ENCODE measurements at places on chromosomes 6 and 20. TPM values are rescaled to one million over a fixed set of nuclear protein-coding genes. Genes with fewer than 3 reads are reported as not detected.
A peak's percentile ranks its signal among the peaks of the same experiment; 100 is the strongest.

The OLIG3 gene
- not detected for total RNA-seq

The RGS19 gene
- total RNA-seq, result 10.7 TPM

The RFX6 gene
- not detected for total RNA-seq

GRCh38 chr6:45431317-45432065 lies 53.8 kb upstream of the SUPT3H start:
- DNase-seq, result no peak

The ZC3H12D gene
- total RNA-seq, result 0.05 TPM

DNA sequence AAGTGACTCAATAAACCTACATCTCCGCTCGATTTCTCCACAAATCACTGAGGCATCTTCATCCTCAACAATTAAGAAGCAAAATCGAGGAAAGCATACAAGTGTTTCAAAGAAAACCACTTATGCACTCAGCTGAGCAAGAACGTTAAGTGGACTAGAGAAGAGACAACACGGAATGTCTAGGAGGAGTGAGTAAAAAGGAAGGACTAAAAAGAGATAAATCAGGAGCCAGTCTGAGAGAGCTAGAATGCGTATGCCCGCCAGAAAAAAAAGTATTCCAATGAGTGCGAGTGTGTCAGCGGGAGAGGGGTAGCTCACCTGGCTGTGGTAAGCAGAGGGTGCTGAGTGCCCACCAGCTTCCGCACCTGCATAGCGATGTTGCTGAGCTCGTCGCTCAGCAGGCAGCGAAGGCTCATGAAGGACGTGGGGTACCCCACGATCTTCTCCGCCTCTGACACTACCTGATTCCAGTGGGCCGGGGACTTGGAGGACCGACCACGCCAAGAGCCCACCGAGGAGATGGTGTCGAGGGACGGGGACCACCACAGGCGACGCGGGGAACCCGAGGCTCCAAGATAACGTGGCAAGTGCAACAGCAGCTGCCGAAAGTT lies 587 bp downstream of the PDSS2 start:
- DNase-seq, result peak; percentile 16

The SALL4 gene
- not detected for total RNA-seq

The B4GALT5 gene
- total RNA-seq, result 35.8 TPM

The ZBTB9 gene
- 5.2 TPM for total RNA-seq

DNA sequence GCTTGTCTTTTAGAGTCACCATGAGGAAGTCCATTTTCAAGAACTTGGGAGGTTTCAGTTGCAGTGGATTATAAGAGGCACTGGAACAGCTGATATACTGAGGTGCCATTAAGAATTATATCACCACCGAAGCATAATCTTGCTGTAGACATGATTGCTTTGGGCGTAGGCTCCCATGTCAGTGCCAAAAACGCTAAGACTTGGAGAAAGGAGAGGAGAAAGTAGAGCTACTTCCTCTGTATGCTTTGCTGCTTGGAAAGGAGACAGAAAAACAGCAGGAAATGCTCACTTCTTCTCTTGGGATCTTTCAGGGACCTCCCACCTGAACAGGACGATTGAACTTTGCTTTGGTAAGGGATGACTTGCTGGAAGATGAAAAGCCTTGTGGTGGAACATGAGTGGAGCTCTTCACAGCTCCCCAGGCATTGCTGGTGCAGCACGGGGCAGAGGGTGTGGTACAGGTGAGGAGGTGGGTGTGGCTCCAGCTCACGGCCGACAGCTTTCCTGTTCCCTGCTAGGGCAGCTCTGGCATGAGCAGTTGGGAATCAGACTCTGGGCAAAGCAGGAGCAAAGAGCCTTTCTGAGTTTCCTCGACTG lies 190.4 kb upstream of the JAG1 start:
- no peak for DNase-seq

- peak; percentile 83 for DNase-seq
Observed at GRCh38 chr6:159700970-159701369, 7.9 kb upstream of the SOD2 start.

GRCh38 chr20:45917790-45918141 lies 5.8 kb upstream of the PLTP start:
- DNase-seq, result peak; percentile 62

The GABRR2 gene
- total RNA-seq, result 0.21 TPM

- DNase-seq, result no peak
Observed at GRCh38 chr20:57281900-57282299, 15.5 kb upstream of the BMP7 start.

DNA sequence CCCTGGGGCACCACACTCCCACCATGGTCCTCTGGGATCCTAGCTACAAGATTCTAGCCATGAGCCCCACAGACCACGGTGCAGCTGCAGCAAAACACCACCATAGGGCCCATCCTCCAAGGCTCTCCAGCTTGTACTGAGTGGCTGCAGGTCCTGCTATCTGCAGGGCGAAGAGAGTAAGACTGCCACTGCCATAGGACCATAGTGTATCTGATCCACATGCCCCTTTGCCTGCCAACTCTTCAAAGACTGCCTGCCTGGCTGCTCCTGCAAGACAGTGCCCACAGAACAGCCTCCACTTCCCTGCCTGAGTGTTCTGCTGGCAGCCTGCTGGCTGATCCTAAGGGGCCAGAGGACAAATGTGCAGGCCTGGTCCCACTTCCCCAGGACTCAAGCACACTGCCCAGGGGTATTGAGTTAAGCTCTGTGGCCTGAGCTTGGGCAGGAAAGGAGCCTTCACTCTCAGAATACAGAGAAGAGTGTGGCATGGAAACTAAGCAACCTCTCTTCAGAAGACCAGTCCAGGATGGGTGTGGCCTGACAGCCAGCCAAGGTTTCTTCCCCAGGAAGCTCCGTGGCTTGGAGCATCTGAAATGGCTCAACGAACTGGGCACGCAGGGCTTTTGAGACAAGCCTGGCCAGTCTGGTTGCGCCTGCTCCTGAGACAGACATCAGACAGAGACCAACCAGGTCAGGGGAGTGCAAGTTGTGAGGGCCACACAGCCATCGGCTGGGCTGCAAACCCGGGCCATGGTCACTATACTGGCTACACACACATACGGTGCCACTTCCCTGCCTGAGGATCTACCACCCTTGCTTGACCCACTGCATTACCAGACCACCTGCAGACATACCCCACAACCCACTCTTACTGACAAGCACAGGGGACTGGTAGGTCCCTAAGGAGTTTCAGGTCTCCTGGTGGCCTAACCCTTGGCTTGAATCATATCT lies 54.5 kb downstream of the RNGTT start:
- DNase-seq, result no peak

The KCNQ2 gene
- total RNA-seq, result not detected

- DNase-seq, result no peak
Observed at GRCh38 chr6:34226731-34227586, 9.7 kb upstream of the HMGA1 start.

The RALGAPB gene
- 24.3 TPM for total RNA-seq

The RHAG gene
- not detected for total RNA-seq

GRCh38 chr6:25560865-25561264 lies 91.2 kb upstream of the SCGN start:
- DNase-seq, result no peak

GRCh38 chr20:59671661-59672471 lies 67.5 kb downstream of the PHACTR3 start:
- no peak for DNase-seq

- no peak for DNase-seq
Observed at GRCh38 chr6:39130691-39131090, 15.7 kb upstream of the SAYSD1 start.

DNA sequence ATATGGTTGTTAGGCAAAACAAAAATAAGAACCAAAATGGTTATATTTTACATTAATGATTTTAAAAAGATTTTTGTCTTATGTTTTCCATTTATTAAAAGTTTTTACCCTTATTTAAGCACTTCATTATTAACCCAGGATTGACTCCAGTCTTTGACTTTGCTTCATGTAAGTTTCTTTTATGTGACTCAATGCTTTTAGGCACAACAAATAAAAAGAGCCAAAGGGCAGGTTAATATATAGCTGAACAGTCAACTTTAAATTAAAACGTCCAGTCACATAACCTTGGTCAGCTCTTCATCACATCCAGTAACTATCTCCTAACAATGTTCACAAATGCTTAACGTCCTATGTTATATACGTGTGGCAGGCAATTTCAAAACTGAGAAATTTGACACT lies 32.7 kb downstream of the COL21A1 start:
- DNase-seq, result no peak

The CD93 gene
- total RNA-seq, result not detected

DNA sequence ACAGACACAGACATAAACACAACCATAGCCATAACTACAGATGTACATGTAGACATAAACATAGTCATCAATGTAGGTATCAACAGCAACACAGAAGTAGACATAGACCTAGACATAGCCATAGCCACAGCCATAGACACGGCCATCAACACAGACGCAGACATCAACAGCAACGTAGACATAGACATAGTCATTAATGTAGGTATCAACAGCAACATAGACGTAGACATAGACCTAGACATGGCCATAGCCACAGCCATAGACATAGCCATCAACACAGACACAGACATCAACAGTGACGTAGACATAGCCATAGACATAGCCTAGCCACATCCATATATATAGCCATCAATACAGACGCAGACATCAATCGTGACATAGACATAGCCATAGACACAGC lies 258.3 kb upstream of the FOXQ1 start:
- no peak for DNase-seq

DNA sequence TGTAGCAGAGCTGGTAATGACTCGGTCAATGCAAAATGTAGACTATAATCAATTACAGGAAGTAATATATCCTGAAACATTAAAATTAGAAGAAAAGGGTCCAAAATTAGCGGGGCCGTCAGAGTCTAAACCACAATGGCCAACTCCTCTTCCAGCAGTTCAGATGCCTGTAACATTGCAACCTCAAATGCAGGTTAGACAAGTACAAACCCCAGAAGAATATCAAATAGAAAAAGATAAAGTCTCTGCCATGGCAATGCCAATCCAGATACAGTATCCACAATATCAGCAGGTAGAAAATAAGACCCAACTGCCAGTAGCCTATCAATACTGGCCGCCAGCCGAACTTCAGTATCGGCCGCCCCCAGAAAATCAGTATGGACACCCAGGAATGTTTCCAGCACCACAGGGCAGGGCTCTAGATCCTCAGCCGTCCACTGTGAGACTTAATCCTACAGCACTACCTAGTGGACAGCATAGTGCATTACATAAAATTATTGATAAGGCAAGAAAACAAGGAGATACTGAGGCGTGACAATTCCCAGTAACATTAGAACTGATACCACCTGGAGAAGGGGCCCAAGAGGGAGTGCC lies 158.4 kb downstream of the GPX5 start:
- peak; percentile 51 for DNase-seq

The DSP gene
- 7.8 TPM for total RNA-seq

GRCh38 chr6:144063246-144063743 lies 32.1 kb downstream of the SF3B5 start:
- DNase-seq, result no peak

- no peak for DNase-seq
Observed at GRCh38 chr6:324729-325125, 32.4 kb downstream of the DUSP22 start.

The FAM83C gene
- not detected for total RNA-seq

- no peak for DNase-seq
Observed at GRCh38 chr20:1941226-1941625, 46.0 kb downstream of the SIRPA start.

The MED20 gene
- 27.3 TPM for total RNA-seq

The MUCL3 gene
- not detected for total RNA-seq

The PPP1R3G gene
- 1.0 TPM for total RNA-seq

- no peak for DNase-seq
Observed at GRCh38 chr6:108432792-108433191, 127.9 kb upstream of the FOXO3 start.

The SMLR1 gene
- total RNA-seq, result not detected

DNA sequence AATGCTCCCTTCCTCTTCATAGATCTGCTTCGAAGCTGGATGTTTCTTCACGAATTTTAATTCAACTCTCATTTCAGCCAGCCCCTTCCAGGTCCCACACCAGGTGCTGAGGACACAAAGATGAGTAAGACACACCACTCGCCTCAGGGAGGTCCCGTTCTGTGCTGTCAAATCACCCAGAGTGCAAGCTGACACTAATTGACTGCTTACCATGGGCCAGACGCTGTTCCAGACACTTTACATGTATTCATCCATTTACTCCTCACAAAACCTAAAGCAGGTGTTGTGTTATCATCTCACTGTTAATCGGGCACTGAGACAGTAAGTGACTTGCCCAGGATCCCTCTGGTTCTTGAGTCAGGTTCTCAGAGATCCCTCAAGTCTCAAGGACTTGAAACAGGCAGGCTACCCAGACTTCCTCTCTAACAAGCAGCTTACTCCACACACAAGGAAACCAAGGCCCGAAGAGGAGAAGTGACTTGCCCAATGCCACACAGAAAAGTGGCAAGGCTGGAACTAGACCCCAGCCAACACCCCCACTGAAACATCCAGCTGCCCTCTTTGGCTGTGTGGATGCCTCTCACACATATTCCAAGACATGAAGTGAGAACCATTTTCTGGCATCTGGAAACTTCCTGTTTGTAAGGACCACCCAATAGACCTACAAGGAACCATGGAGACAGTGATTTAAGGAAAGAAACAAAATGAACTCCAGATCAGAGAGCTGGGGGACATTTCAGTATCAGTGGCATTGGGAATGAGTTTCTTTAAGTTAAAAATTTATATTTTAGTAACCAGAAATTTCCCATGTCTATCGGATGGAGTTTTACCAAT lies 174.5 kb downstream of the CDC5L start:
- no peak for DNase-seq

DNA sequence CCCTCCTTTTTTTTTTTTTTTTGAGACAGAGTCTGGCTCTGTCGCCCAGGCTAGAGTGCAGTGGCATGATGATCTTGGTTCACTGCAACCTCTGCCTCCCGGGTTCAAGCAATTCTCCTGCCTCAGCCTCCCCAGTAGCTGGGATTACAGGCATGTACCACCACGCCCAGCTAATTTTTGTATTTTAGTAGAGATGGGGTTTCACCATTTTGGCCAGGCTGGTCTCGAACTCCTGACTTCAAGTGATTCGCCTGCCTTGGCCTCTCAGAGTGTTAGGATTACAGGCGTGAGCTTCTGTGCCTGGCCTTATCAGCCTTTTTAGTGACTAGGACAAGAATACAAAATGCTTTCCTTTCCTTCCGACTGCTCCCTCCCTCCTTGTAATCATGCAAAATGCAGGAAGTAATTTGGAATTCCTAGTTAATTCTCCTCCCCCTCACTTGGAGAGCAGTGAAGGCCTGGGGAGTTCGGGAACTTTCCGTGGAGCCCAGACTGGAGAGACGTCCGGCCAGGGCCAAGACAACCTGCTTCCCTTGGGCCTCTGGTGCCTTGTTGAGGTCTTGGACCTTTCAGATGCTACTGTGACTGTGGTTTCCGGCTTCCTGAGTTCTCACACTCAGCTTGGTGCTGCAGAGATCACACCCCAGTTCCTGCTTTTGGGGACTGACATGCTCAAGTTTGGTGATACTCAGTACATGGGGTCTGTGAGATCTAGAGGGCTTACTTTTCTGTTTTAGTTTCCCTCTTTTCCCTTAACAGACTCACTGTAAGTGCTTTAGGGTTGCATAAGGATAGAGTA lies 3.9 kb upstream of the PHF20 start:
- peak; percentile 51 for DNase-seq

All from myocyte (in vitro differentiated cells).